GM23248 (cell line): ENCODE measurements at places on chromosomes 1 and 21. TPM values are rescaled to one million over a fixed set of nuclear protein-coding genes. Genes with fewer than 3 reads are reported as not detected.
A peak's percentile ranks its signal among the peaks of the same experiment; 100 is the strongest.

Gene F11R
- total RNA-seq = 0.76 and 1.5 TPM in 2 replicates

Gene FCN3
- not detected in 2 replicates for total RNA-seq

Gene UTS2
- not detected in 2 replicates for total RNA-seq

Gene SEMA6C
- 1.4 and 3.8 TPM in 2 replicates for total RNA-seq

Gene CFHR1
- not detected in 2 replicates for total RNA-seq

DNA sequence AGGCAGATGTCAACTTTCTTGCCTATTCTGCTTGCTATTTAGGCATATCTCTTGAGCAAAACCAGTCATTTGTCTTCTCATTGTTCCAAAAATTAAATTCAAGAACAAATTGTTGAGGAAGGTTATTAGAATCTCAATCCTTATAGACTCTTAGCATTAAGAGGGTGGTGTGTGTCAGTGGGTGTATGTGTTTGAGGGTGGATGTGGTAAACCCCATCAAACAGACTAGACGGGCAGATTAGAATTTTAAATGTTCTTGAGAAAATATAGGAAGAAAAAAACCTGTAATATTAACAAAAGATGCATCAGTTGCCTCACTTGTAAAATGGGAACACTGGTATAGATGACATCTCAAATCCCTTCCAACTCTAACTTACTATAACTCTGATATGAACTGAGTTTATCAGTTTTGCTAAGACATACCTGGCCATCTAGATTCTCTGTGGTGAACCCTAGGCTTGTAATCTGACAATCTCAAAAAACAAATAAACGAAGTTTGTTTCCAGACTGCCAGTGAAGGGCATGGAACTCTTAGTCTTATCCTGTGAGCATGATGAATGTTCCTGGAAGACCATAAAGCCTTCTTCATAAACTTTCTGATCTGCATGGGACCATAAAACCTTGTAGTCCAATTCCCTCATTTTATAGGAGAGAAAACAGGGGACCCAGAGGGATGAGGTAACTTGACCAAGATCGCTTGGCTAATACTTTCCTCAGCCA is 176.3 kb upstream of the SGIP1 start:
- H3K27me3 ChIP-seq = no peaks in the 10 kb centered on the region
- H3K4me3 ChIP-seq = no peak overlapping the region
- peaks cover 53% of the 10 kb centered on the region for H3K4me1 ChIP-seq
- H3K27ac ChIP-seq = no peak overlapping the region
- DNase-seq = no peak

- DNase-seq = peak; percentile 55
- peaks cover 10% of the 10 kb centered on the region for H3K4me1 ChIP-seq
- no peaks in the 10 kb centered on the region for H3K36me3 ChIP-seq
- peak overlapping the region; percentile 73 for H3K27ac ChIP-seq
- H3K27me3 ChIP-seq = no peaks in the 10 kb centered on the region
Measured at GRCh38 chr21:36478941-36479340, 981 bp downstream of the CLDN14 start.

- no peak overlapping the region for H3K27ac ChIP-seq
- DNase-seq = no peak
- H3K4me1 ChIP-seq = no peaks in the 10 kb centered on the region
- no peaks in the 10 kb centered on the region for H3K36me3 ChIP-seq
- H3K27me3 ChIP-seq = no peaks in the 10 kb centered on the region
Measured at GRCh38 chr1:41226815-41227434, 15.2 kb downstream of the SCMH1 start.

- H3K36me3 ChIP-seq = no peaks in the 10 kb centered on the region
- H3K4me3 ChIP-seq = no peak overlapping the region
- H3K4me1 ChIP-seq = peaks cover 27% of the 10 kb centered on the region
- no peaks in the 10 kb centered on the region for H3K27me3 ChIP-seq
- H3K27ac ChIP-seq = peak overlapping the region; percentile 3; the same call in 1 of the 2 replicates
Measured at GRCh38 chr1:24329797-24330543, 10.8 kb downstream of the GRHL3 start.

DNA sequence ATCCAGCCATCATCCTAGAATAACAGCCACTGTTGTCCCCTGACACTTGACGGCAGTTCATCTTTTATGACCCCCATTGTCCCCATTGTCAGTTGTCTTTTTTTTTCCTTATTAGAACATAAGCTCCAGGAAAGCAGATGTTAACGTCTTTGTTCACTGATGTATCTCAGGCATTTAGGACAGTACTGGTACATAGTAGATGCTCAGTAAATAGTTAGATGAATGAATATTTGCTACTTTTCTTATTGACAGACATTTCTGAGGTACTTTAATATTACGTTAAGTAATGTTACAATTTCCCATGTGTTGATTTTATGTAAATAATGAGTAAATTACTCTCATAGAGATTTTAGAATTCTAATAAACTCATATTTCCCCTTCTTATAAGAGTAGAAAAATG is 69.5 kb downstream of the ADARB1 start:
- H3K4me1 ChIP-seq = peaks cover 20% of the 10 kb centered on the region
- no peak overlapping the region for H3K27ac ChIP-seq
- no peak for DNase-seq

- H3K27ac ChIP-seq = peak overlapping the region; percentile 60
- peak; percentile 87 for DNase-seq
- no peaks in the 10 kb centered on the region for H3K27me3 ChIP-seq
- peaks cover 21% of the 10 kb centered on the region for H3K4me1 ChIP-seq
- no peaks in the 10 kb centered on the region for H3K36me3 ChIP-seq
Measured at GRCh38 chr1:60989749-60990713, 92.3 kb upstream of the NFIA start.

DNA sequence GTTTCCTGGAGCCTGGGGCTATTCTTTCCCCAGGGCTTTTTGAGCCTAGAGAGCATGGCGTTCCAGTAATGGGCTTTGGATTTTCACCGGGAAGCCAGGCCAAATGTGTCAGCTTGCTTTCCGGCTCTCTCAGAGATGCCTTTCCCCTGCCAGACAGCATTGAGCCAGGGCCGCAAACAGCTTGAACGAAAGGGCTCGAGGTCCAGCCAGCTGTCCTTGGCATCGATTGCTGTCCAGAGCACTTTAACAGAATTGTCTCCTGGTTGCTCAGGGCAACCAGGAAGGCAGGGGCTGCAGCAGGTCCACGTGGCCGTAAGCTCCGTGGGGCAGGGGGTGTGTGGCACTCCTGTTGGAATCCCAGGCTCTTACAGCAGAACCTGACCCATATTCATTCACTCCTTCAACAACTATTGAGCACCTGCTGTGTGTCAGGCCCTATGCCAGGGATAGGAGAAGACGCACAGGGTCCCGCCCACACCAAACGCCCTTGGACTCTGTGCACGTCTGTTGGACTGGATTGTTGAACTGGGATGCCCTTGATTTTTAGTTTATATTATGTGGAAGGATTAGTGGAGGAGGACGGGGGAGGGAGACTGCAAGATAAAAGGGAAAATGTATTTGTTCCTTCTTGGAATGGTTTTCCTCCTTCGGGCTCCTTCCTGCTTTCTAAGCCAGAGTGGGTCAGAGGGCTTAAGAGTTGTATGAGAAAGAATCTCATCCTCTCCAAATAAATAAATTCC is 38.7 kb upstream of the EFHD2 start:
- no peaks in the 10 kb centered on the region for H3K27me3 ChIP-seq

DNA sequence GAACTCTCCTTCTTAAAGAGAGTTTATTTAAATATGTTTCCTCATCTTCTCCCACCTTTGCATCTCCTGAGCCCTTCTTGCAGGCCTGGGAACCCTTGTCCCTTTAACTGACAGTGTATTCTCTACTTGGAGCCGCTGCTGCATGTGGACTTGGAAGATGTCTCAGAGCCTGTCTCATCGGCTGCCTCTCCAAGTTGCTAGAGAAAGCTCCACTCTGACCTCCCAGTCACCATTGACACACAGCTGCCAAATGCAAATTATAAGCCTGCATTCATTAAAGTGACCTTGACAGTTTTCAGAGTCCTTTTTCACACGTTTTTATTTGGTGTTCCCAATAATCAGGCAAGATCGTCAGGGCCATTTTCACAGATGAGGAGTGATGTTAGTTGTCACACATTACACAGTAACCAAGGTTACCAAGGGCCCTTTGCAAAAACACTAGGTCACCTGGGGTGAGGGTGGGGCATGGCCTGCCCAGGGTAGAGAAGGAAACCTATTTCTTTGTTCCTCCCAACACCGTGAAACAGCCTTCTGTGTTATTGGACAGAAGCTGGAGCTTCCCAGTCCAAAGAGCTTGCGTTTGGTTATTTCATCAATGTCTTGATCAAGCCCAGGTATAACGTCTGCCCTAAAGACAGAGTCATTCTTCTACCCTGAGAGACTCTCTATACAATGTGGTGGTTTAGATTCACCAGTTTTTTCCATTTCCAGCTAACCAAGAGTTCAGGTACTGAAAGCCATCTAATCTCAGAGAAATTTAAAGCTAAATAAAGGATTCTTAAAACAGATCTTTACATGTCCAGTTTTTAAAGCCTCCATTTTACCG is 164.1 kb downstream of the GALNT2 start:
- no peaks in the 10 kb centered on the region for H3K27me3 ChIP-seq
- H3K4me1 ChIP-seq = no peaks in the 10 kb centered on the region
- H3K36me3 ChIP-seq = no peaks in the 10 kb centered on the region; the same call in 1 of the 2 replicates
- DNase-seq = no peak

DNA sequence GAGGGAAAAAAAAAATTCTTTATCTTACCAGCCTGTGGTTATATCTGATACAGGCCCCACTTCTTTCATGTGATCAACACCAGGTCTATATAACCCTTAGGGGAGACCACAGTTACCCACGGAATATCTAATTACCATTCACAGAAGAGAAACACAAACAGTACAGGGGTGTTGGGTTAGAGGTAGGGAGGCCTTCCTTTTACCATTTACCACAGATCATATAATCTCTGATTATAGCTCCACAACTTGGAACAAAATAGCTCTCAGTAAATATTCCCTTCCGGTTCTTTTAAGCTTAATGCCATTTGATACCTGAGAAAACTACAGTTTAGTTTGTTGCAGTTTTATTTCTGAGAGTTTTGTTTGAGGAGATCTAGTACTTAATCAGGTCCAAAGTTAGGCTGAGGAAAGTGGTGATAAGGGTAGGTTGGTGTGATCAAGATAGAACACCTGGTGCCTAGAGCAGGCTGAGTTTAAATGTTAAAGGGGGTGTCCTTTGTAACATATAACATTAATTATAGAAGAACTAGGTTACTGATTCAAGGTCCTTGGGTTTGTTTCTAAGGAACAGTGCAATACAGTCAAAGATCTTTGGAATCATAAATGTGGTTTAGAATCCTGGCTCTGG is 14.1 kb downstream of the EPB41 start:
- no peaks in the 10 kb centered on the region for H3K27me3 ChIP-seq
- peaks cover 12% of the 10 kb centered on the region for H3K4me1 ChIP-seq
- H3K36me3 ChIP-seq = no peaks in the 10 kb centered on the region
- H3K4me3 ChIP-seq = no peak overlapping the region

DNA sequence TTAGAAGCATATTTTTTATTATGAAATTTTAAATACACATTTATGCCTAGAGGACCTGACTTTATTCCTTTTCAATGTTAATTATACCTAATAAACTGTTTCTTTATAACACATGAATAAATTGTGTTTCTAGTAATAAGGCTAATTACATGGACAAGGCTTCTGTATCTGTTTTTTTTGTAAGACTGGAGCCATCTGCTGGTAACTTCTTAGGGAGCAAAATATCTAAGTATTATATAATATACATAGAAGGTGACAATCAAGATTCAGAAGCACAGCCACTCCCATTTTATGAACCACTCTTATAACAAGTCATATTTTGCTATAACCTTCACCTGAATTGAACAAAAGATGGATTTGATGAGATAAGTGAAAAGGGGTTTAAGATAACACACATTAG is 84.2 kb downstream of the LBR start:
- no peak overlapping the region for H3K27ac ChIP-seq
- no peaks in the 10 kb centered on the region for H3K4me1 ChIP-seq
- H3K36me3 ChIP-seq = no peaks in the 10 kb centered on the region
- H3K4me3 ChIP-seq = no peak overlapping the region
- H3K27me3 ChIP-seq = 0 out of 2 replicates have a peak, but pooled peaks cover 3% of the 10 kb centered on the region
- peak; percentile 24 for DNase-seq

GRCh38 chr1:61337441-61337951 is 255.1 kb downstream of the NFIA start:
- peak overlapping the region; percentile 61 for H3K27ac ChIP-seq
- no peaks in the 10 kb centered on the region for H3K36me3 ChIP-seq
- no peaks in the 10 kb centered on the region for H3K27me3 ChIP-seq
- H3K4me1 ChIP-seq = peaks cover 17% of the 10 kb centered on the region
- peak overlapping the region; percentile 71 for H3K4me3 ChIP-seq

- no peaks in the 10 kb centered on the region for H3K4me1 ChIP-seq
- DNase-seq = no peak
- no peaks in the 10 kb centered on the region for H3K27me3 ChIP-seq
- no peak overlapping the region for H3K4me3 ChIP-seq
- H3K27ac ChIP-seq = no peak overlapping the region
- H3K36me3 ChIP-seq = no peaks in the 10 kb centered on the region
Measured at GRCh38 chr21:30620080-30620479, 347 bp upstream of the KRTAP20-4 start.

GRCh38 chr21:45156459-45156858 is 82.1 kb downstream of the ADARB1 start:
- H3K27ac ChIP-seq = no peak overlapping the region
- no peaks in the 10 kb centered on the region for H3K27me3 ChIP-seq
- no peak overlapping the region for H3K4me3 ChIP-seq
- peaks cover 21% of the 10 kb centered on the region for H3K4me1 ChIP-seq
- no peak for DNase-seq

- H3K4me3 ChIP-seq = peak overlapping the region; percentile 37
- H3K27ac ChIP-seq = peak overlapping the region; percentile 98
- DNase-seq = peak; percentile 71
- H3K4me1 ChIP-seq = peaks cover 37% of the 10 kb centered on the region
- H3K36me3 ChIP-seq = no peaks in the 10 kb centered on the region
- no peaks in the 10 kb centered on the region for H3K27me3 ChIP-seq
Measured at GRCh38 chr1:17588048-17588871, 48.8 kb downstream of the ARHGEF10L start.

GRCh38 chr1:42313970-42314369 is 21.1 kb downstream of the FOXJ3 start:
- DNase-seq = no peak
- no peak overlapping the region for H3K4me3 ChIP-seq
- no peak overlapping the region for H3K27ac ChIP-seq
- H3K27me3 ChIP-seq = no peaks in the 10 kb centered on the region
- H3K36me3 ChIP-seq = peaks cover 5% of the 10 kb centered on the region; the same call in 1 of the 2 replicates

DNA sequence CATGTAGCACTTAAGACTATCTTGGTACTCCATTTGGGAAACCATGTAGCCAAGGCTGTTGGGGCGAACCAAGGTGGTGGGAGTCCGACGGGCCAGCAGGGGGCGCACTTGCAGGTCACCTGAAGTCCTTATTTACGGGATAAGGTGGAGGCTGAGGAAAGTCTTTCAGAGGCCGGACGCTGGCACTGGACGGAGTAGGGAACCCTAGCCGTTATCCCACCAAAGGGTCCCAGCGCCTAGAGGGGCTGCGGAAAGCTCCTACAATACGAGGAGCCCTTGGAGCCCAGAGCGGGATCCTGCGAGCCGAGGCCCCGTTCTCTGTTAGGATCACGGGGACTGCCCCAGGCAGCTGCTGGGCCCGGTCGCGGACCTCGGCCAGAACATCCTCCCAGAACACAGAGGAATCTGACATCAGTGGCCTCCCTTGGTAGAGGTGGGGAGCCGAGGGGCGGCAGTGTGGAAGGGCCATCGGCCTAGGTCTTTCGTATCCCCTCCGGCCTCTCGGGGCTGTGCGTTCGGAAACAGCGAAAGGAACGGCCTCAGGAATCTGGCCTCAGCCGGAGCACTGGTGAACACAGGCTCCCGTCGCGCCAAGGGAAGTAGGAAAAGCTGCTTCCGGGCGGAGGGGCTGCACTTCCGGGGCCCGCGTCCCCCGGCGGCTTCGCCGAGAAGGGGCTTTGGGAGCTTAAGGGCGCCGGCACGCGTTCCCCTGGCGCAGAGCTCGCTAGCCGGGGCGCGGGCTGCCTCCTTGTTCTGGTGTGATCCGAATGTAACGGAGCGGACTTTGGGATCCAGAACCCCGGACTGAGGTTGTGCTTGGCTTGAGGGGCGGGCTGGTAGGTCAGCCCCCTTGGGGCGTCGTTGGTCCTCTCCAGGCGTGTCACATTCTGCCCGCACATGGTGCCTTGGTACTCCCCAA is 29.9 kb upstream of the RPTN start:
- H3K27ac ChIP-seq = peak overlapping the region; percentile 42
- peak; percentile 86 for DNase-seq
- H3K27me3 ChIP-seq = no peaks in the 10 kb centered on the region
- no peaks in the 10 kb centered on the region for H3K36me3 ChIP-seq
